CD14-positive monocyte (primary cell): ENCODE measurements at places on chromosomes 1 and 21.

- no peak for DNase-seq
These were observed 401 bp downstream of the WNT9A start for GRCh38 chr1:227947386-227947675.

- no peak for DNase-seq
These were observed 10.6 kb downstream of the ESPN start for GRCh38 chr1:6435129-6435528.

DNA sequence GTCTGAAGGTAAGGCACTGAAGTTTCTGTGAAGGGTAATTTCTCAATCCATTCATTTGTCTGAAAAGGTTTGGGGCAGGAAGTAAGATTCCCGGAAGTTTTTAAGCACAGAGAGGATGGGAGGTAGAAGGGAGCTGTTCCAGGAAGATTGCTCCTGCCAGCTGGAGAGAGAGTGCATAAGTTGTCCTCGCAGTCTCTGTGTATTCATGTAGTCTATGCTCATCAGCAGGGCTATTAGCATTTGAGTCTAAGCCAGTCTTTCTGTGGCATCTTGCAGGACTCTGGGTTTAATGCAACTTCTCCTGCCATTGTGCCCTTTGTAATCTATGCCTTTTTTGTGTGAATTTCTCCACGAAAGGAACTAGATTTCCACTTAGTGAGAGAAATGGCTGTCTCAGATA, 140.8 kb upstream of the FGGY start:
- DNase-seq: no peak

- no peak for DNase-seq
These were observed 27.2 kb downstream of the THAP3 start for GRCh38 chr1:6651909-6652308.

- no peak for DNase-seq
These were observed 70.6 kb downstream of the OBSCN start for GRCh38 chr1:228278432-228278941.

- no peak for DNase-seq
These were observed 42.1 kb downstream of the HOOK1 start for GRCh38 chr1:59856725-59857338.
